ENCODE measurements at places on chromosomes 11 and 22.
A peak's percentile ranks its signal among the peaks of the same experiment; 100 is the strongest.

DNA sequence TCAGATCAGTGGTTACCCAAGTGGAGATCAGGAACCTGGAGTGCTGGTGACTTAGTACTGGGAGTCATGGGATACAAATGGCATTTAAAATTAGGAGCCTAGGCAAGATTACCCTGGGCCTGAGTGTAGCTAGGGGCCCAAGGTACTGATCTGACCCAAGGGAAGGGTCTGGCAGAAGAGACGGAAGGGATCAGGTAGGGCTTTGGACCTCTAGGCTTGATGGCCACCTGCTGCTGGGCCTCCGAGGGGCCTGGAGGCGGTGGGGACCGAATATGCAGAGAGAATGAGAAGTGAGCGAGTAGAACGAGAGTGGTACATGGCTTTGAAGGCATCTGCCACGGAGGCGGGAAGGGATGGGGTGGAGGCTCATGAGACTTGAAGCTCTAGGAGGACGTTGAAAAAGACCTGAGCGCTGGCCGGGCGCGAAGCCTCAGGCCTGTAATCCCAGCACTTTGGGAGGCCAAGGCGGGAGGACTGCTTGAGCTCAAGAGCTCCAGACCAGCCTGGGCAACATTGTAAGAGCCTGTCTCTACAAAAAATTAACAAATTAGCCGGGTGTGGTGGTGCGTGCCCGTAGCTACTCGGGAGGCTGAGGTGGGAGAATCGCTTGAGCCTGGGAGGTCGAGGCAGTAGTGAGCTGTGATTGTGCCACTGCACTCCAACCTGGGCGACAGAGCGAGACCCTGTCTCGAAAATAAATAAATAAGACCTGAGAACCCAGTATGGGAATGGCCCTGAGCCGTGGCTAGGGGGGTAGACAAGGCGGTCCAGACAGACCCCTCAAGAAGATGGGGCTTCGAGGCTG lies 563 bp upstream of the PPIL2 start:
- no peak for DNase-seq

DNA sequence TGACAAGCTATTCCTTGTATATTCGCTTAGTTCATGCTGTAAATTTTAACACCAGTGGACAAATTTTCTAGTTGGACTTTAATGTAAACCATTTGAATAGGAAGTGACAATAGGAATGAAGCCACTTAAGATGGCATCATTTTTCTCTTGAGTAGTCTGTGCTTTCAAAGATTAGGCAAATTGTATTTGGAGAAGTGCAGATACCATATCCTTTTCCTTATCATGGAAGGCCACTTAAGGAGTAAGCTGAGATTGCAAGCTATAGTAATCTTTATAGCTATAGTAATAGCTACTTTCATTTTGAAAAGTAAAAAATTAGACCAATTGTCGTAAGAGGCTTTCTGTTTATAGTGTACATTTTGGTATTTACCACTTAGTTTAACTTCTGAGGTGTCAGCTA lies 12.8 kb downstream of the CAPRIN1 start:
- no peak for DNase-seq

GRCh38 chr11:36478700-36479329 lies 31.3 kb downstream of the TRAF6 start:
- peak; percentile 25 for DNase-seq

- no peak for DNase-seq
Observed at GRCh38 chr11:132088551-132088950, 718.1 kb downstream of the NTM start.

DNA sequence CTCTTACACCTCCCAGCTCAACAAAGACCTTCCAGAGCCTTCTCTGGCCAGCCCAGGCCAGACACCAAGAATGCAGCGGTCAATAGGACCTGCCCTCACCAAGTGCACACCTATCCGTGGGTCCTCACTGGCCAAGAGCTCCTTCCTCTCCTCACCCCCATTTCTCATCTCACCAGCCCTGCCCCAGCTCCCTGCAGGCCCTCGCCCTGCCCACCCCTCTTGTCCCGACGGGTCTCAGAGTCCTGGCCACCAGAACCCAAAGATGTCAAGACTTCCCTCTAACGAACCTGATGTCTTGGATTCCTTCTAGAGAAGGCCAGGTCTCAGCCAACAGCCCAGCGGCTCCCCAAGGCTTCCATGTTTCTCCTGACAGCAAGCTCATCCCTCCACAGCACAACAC lies 43.6 kb downstream of the IGF2 start:
- DNase-seq = no peak

- no peak for DNase-seq
Observed at GRCh38 chr22:42651134-42651533, 1.9 kb upstream of the CYB5R3 start.

DNA sequence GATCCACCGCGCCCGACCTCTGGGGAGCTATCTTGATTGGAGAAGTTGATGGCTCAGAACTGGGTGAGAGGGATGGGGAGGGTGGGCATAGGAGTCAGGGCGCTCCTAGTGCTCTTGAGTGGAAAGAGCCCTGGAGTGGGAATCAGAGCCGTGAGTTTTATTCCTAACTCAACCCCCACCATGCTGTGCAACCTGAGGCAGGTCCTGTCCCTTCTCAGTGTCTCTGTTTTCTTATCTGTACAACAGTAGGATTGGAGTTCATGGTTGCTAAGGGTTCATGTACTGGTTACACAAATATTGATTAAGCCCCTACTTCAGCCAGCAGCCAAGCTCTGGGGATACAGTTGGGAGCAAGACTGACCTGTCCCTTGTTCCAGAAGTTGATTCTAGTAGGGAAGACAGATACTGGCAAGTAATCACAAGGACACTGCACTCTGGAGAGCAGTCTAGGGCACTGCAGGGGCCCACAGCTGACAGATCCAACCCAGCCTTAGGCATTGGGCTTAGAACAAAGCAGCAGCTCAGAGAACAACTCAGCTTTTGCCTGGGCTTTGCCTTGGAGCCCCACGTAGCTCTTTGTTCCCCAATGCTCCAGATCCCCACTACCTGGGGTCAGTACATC lies 12.4 kb upstream of the DAGLA start:
- DNase-seq = no peak

DNA sequence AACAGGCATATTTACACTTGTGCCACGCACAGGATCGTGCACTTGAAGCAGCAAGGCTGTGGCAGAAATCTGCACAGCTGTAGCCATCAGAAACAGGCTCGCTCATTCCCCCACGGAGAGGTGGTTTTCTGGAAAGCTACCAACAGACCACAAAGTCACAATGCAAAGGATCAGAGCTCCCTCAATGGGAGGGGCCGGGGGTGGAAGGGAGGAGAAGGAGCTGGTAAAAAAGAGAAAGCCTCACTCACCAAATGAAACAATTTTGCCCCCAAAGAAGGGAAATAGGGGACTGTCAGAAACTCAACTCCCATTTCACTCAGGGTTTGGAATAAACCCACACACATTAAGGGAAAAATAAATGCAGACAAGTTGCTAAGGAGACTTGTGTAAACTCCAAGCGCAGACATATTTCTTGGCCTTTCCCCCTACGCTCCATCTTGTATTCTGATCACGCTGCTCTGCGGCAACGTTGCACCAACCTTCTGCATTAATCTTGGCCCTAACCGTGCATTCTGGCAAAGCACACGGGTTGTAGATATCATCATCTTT lies 43.2 kb upstream of the BLID start:
- no peak for DNase-seq

GRCh38 chr11:114133548-114134329 lies 74.2 kb downstream of the ZBTB16 start:
- no peak for DNase-seq

- no peak for DNase-seq
Observed at GRCh38 chr11:75214411-75214821, 26.2 kb upstream of the TPBGL start.

- no peak for DNase-seq
Observed at GRCh38 chr11:110075105-110075846, 17.9 kb upstream of the ZC3H12C start.

GRCh38 chr11:74020539-74020938 lies 11.7 kb upstream of the UCP3 start:
- DNase-seq = no peak

DNA sequence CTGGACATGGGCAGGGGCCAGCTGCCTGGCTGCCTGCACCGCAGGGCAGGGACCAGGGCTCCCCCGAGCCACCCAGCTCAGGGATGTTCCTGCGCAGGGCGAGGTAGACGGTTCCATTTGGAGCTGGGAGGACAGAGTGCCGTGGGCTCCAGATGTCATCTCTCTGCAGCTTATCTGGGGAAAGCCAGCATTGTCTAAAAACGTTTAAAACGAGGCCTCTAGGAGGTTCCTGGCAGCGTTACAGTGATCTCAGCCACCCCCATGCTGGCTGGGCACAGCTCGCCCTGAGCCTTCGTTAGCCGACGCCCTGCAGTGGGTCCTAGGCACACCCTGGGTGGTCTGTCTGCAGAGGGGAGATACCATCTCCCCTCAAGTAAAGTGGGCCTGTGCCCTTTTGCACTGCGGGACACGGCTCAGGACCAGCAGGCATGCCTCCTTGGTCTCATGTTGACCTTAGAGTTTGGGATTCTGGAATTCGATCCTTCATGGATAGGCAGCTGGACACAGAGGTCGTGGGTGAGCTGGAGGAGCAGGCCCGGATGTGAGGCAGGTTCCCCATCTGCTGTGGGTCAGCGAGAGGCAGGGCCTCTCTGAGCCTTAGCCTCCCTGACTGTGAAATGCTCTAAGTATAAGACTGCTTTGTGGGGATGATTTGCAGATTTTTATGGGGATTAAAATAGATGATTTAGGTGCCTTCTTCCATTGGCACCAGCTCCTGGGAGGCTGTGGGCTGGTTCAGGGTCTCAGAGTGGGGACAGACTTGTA lies 14.1 kb downstream of the SYNGR1 start:
- DNase-seq = no peak

DNA sequence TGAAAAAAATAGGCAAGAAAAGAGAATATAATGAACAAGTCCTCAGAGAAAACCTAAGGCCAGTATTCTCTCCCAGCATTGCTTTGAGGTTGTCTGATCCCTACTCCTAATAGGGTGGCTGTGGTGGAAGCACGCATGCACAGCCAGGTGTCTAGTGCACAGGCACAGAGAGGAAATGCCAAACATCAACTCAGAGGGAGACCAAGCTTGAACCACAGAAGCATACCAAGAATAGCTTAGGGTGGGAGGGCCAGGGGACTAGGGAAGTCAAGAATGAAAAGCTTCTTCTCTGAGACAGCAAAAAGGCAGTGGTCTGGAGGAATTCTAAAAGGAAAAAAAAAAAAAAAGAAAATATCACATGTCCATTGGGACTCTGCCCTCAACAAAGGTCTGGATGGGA lies 244.1 kb upstream of the API5 start:
- no peak for DNase-seq

DNA sequence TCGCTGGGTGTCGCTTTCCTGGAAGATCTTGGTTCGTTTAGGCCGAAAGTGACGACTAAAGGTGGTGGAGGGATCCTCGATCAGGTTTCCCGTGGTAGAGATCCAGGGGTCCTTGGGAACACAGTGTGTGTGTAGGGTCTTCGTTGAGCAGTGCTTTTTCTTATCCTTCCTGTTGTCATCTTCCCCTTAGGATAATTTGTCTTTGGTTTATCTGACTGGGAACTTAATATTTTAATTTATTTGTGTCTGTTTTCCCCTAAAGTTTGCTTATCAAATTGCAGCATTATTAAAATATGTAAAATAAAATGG lies 403 bp downstream of the RBM7 start:
- DNase-seq = no peak

GRCh38 chr11:126480015-126480409 lies 124.5 kb downstream of the ST3GAL4 start:
- no peak for DNase-seq

DNA sequence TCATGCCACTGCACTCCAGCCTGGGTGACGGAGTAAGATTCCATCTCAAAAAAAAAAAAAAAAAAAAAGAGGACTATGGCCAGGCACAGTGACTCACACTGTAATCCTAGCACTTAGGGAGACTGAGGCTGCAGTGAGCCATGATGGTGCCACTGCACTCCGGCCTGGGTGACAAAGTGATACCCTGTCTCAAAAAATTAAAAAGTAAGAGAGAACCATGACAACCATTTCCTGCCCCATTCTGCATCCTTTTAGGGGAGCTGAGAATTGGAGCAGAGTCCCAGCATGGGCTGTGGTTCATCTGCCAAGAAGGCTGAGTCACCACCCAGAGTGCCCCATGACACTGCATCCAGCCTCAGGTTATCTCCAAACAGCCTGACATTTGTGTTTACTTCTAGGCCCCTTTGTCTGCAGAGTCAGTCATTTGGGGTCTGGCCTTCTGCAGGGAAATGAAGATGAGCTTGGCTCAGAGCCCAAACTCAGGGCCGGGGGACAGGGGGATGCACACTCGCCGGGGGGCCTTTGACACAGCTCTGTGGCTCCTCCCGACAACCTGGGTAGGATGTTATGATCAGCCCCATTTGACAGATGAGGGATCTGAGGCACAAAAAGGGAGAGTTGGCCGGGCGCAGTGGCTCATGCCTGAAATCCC lies 4.7 kb downstream of the CSDC2 start:
- DNase-seq = no peak

DNA sequence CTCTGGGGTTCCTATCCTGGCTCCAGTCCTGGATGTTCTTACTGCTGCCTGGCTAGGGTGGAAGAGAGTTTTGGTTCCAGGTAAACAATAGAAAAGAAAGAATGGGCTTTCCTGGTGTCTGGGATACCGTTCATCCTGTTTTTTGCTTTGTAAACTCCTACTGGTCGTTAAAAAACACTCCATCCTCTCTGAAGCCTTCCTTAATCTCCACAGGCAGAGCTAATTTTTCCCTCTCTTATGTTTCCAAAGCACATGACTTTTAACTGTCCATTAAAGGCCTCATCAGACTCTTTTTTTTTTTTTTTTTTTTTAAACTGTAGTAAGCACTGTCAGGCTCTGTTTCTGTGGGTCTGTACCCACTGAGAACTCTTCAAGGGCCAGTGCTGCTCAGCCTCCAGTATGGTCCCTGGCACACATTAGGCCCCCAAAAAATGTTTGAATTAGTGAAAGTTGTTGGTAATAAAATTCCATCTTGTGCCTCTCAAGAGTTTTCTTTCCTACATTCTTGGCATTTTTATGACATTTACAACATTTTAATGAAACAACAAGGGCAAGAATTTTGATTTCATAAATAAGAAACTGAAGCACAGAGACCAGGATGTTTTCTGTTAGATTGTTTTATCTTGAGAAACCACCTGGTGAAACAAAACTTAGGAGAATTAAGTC lies 104.2 kb downstream of the TEAD1 start:
- DNase-seq = no peak

DNA sequence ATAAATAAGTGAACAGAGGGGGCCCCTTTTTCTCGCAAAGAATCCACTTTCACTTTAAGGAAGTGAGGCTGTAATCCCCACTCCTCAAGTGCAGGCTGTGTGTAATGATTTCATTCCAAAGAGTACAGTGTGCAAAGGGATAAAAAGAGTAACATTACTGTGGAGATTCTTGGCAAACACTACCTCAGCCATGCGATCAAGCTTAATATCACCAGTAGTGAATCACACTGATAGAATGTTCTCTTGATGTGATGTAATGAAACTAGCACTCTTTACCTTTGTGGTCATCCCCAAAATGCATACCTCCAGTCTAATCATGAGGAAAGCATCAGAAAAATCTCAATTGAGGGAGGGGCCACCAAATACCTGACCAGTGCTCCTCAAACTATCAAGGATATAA lies 246.1 kb upstream of the CHORDC1 start:
- no peak for DNase-seq

GRCh38 chr22:29907753-29908515 lies 25.0 kb downstream of the MTMR3 start:
- DNase-seq = peak; percentile 2

Data from NCI-H1417 (cell line).